Activated T-cell treated with anti-CD3 and anti-CD28 coated beads, Interleukin-2, amount 50 U/mL, for 72 hours (primary cell): ENCODE measurements at places on chromosomes 5 and 9. TPM values are rescaled to one million over a fixed set of nuclear protein-coding genes. Genes with fewer than 3 reads are reported as not detected.
A peak's percentile ranks its signal among the peaks of the same experiment; 100 is the strongest.

GRCh38 chr9:112433499-112434392 is 52.9 kb upstream of the KIAA1958 start:
- DNase-seq, result no peak

- DNase-seq, result no peak
Measured at GRCh38 chr9:121298689-121299466, 30.9 kb downstream of the GSN start.

- no peak for DNase-seq
Measured at GRCh38 chr5:135266975-135267374, 132.1 kb downstream of the MACROH2A1 start.

DNA sequence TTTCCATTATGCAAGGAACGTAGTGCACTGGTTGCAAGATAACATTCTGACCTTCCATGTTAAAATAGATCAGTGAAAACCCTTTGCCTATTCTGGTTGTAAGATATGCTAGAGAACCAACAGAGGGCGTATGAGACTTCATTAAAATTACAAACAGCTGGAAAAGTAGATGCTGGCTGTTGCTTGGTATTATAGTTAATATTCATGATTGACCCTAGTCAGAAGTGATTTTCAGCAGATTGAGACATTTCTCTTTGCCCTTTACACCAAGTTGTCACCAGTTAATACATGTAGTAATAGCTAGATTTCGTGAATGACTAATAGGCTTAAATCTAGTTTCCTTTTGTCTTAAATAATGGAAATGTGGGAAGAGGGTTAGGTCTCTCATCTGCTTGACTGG is 13.8 kb upstream of the FGF18 start:
- no peak for DNase-seq

DNA sequence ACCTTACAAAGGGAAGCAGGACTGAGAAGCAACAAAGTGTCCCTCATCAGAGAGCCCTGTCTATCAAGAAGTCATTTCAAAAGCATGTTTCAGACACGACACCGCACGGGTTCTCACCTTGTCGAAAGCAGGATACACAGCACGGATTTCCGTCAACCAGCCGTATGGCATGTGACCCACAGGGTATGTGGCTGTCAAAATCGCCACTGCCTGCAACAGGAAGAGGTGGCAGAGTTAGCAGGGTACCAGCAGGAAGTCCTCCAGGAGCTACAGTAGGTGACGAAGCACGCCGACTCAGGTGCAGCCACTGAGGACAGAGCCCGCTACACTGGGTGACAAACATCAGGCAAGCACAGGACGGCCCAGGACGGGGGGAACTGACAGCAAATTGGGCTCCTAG is 81.2 kb downstream of the OTULIN start:
- peak; percentile 6 for DNase-seq

- no peak for DNase-seq
Measured at GRCh38 chr9:126127591-126127990, 199.0 kb upstream of the MVB12B start.

DNA sequence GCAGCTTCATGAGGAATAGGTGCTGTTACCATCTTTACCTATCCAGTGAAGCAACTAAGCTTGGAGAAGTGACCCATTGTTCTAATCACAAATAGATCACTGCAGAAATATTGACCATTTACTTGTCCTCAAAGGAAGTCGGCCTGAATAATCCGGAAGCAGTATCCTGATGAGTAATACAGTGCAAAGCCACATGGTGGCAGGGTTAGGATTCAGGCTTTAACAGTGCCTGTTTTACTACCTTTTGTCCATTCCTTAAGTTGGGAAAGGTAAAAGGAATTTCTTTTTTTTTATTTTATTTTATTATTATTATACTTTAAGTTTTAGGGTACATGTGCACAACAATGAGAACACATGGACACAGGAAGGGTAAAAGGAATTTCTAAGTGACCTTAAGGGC is 336.3 kb downstream of the KDM4C start:
- no peak for DNase-seq

TMEM232 gene
- 4.0 TPM for total RNA-seq

C5orf58 gene
- total RNA-seq, result not detected

HBEGF gene
- 9.6 TPM for total RNA-seq
